ENCODE measurements at places on chromosomes 3 and 15. TPM values are rescaled to one million over a fixed set of nuclear protein-coding genes. Genes with fewer than 3 reads are reported as not detected.

DNA sequence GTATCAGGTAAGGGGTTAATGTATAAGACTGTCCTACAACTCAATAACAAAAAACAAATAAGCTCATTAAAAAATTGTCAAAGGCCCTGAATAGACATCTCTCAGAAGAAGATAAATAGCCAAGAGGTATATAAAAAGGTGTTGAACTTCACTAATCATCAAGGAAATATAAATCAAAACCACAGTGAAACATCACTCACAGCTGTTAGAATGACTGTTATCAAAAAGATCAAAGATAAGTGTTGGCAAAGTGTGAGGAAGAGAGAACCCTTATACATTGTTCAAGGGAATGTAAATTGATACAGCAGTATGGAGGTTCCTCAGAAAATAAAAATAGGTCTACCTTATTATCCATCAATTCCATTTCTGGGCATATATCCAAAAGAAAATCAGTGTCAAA lies 95.5 kb downstream of the FILIP1L start:
- no peak for DNase-seq

Gene CAMP
- not detected for total RNA-seq

GRCh38 chr15:68310178-68310803 lies 32.7 kb downstream of the FEM1B start:
- DNase-seq, result no peak

Gene BNC1
- not detected for total RNA-seq

- no peak for DNase-seq
These were observed 74.3 kb downstream of the B3GNT5 start for GRCh38 chr3:183327343-183327742.

Gene GOLGA6A
- total RNA-seq, result 0.05 TPM

- DNase-seq, result no peak
These were observed 2.2 kb upstream of the MUC20 start for GRCh38 chr3:195718477-195718984.

GRCh38 chr3:107045791-107046190 lies 331.4 kb upstream of the CCDC54 start:
- DNase-seq, result no peak

- DNase-seq, result peak; percentile 28
These were observed 29.6 kb downstream of the PSTPIP1 start for GRCh38 chr15:77024273-77025082.

Gene CLDN18
- 0.08 TPM for total RNA-seq

DNA sequence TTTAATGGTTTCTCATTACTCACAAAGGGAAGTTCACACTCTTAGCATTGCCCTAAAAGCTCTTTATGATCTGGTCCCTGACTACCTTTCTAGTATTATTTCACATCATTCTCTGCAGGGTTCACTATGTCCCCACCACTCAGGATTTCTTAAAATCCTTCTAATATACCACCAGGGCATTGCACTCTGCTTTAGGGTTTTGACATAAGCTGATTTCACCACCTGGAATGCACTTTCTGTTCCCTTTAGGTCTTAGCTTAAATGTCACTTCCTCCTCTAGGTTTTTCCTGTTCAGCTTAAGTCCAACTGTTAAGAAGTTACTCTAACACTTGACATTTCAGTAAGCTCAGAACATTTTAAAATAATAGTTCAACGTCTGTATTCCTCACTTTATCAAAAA lies 81.7 kb downstream of the HCN4 start:
- no peak for DNase-seq
